ENCODE measurements at places on chromosomes 12 and 14.

GRCh38 chr14:58356268-58356667, 39.5 kb upstream of the TOMM20L start:
- no peak for DNase-seq

DNA sequence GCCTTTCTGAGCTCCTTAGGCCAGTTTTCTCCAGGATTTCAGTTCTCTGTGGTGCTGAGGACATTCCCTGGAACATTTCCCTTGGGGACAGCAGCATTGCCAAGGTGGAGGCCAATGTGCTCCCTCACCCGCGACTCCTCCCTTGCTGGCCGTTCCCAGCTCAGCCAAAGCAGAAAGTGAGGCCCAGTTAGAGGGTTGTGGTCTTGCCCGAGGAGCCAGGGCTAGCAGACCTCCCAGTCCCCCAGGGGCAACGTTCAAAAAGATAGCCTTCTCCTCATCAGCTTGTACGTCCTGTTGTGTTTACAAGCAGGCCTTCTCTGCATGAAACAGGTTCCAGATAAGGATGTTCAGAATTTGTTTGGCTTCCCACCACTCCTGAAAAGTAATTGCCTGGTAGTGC, 78.4 kb downstream of the SSPN start:
- DNase-seq = no peak

DNA sequence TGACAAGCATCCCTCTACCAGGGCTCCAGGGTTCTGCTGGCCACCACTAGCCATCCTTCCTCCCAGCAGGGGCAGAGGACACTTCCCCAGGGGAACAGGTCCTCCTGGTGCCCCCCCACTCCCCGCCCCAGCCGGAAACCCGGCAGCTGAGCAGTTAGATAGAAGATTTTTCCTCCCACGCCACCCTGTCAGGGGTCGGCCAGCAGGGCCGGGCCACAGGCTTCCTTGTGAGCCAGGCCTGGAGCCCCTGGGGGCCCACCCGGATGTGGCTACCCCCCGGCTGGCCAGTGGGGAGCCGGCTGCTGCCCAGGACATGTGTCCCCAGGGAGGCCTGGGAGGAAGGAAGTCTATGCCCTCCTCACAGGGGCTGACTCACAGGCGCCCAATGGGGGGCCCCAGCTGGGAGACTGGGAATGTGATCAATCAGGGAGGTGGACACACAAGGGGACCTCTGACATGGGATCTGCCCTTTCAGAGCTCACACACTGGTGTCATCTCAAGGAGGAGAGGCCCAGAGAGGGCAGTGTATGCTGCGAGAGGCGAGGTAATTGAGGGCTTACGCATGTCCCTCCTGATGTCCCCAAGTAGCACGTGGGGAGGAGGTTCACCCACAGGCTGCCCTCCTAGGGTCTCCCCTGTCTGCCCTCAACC, 4.2 kb downstream of the SH2B3 start:
- peak; percentile 68 for DNase-seq

GRCh38 chr12:2337031-2338010, 284.5 kb downstream of the CACNA1C start:
- DNase-seq = no peak

DNA sequence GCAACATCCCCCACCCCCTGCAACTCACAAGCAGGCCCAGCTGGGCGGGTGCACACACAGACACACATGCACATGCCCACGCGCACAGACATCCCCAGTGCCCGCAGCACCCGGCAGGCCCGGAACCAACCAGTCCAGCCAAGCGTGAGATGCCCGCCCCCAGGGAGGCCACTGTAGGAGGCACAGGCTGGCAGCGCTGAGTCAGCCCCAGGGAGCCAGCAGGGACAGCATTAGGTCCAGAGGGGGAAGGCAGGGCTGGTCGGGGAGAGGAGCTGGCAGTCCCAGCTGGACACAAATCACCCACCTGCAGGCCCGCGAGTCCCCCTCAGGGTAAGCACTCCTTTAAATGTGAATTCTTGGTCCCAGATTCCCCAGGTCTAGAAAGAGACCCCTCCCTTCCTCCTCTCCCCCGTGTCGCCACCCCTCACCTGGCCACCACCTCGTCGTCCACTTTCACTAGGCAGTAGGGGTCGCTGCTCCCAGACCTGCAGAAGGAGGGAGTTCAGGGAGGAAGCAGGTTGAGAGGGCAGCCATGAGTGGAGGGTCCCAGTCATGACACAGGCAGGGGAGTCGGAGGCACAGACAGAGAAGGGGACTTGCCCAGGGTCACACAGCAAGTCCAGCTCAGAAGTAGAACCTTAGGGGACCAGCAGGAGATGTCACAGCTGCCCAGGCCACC, 5.0 kb downstream of the RASAL1 start:
- no peak for DNase-seq

DNA sequence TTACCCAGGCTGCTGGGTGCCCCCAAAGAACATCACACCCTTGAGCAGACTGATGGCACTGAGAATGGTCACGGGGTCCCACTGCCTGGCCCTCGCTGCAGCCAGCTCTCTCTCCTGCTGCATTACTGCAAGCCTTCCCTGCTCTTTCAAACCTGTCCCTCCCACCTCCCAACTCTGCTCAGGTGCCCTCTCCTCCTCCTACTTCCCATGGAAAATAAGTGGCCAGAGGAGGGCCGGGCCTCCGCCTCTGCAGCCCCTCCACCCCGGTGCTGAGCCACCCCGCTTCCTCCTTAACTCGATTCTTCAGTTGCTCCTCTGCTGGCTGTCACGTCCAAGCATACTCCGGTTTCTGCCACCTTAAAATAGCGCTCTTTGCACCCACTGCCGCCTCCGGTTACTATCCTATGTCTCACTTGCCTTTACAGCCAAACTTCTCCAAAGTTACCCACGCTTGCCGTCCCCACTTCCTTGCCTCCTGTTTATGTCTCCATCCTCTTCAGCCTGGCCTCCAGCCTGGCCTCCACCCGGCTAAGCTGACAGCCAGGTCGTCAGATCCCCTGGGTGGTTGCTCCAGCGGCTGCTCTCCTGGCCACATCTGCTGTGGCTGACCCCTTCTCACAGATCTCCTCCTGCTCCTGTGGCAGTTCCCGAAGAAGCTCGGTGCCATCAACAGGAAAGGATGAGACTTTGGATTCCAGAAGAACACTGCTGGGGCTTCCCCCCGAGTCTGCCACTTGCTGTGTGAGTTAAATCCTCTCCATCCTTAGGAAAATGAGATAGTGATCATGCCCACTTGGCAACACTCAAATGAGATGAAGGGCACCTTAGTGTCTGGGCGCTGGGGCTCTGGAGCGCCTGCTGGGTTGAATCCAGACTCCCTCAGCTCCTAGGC, 7.7 kb downstream of the SMIM41 start:
- no peak for DNase-seq

GRCh38 chr12:123064885-123065619, 84.6 kb downstream of the ARL6IP4 start:
- no peak for DNase-seq

DNA sequence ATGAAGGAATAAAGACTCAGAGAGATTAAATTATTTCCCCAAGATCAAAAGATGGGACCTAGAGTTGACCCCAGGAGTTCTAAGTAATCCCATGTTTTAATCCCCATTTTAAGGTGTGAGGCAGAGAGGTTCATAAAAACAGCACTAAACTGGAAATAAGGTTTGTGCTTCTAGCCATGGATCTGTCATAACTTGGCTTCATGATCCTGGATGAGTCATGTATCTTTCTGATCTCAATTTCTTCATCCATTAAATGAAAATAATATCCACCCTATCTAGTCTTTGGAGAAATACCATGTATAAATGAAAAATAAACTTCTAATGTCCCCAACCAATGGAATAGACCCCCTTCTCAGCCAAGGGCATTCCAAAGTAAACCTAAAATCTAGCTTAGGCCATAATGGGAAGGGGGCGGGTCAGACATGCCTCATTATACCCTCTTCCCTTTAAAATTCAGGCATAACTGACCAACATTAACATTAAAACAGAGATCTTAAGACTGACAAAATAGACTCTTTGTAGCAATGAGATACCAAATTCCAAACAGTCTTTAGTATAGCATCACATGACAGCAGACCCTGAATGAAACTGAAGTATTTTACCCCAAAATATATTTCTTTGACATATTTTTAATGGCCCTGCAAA, 47.8 kb downstream of the SLC41A2 start:
- DNase-seq = no peak

DNA sequence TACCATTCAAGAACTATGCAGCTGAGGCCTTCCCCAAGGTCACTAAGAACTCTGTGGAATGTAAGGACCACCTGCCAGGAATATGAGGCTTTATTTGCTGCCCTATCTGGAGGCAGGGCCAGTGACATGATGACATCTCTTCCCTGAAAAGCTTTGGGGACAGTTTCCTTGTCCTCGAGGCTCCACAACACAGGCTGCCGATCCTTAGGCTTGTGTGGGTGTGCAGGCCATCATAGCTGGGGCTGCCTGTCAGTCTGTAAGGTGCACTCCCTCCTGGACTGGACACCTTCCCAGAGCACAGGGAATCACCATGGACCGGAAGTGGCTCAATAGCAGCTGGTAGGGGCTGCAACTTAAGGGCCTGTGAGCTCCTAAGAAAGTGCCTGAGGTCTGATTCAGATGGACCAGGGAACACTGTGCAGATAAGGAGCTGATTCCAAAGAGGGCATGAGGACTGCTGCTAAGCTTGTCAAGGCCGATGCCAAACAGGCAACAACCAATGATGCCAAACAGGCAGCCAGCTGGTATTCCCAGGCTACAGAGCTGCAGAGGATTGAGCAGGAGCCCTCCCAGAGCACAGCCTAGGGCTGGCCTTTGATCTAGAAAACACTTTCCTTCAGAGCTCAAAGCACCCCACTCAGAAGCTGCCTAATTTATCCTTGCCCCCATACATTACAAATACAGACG, 84.3 kb downstream of the CRACR2A start:
- no peak for DNase-seq

- no peak for DNase-seq
These were observed 34.3 kb upstream of the CHFR start for GRCh38 chr12:132921685-132922084.

DNA sequence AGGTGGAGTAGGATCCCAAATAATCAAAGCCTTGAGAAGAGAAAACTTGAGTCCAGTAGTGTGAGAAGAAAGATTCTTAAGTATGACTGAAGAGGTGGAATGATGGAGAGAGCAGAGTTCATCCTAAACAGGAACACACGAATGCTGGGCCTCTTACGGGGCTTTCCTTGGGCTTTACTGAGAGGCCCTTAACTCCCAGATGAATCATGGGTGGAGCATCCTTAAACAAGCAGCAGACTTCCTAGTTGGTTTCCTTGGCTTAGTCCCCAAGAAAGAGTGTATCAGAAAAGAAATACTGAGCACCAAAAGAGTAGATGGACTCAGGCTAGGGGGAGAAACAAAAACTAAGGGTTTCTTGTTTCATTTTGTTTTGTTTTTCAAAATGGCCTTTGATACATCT, 132.5 kb downstream of the GPR135 start:
- no peak for DNase-seq

DNA sequence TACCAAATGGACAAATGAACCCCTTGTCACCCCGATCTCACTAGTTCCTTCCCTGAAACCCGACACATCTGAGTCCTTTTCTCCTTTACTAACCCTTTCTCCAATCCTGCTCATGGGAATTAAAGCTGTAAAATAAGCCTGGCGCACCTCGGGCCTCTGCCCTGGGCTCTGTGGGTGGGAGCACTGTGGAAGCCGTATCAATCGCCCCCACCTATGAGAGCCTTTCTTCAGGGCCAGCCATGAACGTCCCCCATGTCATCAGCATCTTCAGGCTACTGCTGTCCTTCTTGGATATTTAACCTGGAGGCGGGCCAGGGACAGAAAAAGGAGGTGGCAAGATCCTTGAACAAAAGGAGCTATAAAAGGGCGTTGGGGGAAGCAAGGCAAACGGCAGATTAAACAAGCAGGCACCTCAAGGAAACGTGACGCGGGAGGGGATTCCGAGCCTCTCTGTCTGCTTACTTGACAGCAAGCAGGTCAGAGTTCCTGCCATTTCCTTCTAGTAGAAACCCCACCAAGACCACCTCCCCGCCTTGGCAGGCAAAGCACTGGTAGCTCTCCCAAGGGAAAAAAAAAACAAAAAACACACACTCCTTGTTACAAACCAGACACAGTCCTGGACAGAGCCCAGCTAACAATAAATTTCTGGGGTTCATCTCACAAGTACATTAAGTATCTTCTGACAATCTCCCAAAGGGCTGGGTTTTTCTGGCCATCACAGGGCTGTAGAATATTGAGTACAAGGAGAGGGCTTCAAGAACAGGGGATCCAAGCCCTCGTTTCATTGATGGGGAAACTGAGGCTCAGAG, 62.9 kb downstream of the DPF3 start:
- no peak for DNase-seq

DNA sequence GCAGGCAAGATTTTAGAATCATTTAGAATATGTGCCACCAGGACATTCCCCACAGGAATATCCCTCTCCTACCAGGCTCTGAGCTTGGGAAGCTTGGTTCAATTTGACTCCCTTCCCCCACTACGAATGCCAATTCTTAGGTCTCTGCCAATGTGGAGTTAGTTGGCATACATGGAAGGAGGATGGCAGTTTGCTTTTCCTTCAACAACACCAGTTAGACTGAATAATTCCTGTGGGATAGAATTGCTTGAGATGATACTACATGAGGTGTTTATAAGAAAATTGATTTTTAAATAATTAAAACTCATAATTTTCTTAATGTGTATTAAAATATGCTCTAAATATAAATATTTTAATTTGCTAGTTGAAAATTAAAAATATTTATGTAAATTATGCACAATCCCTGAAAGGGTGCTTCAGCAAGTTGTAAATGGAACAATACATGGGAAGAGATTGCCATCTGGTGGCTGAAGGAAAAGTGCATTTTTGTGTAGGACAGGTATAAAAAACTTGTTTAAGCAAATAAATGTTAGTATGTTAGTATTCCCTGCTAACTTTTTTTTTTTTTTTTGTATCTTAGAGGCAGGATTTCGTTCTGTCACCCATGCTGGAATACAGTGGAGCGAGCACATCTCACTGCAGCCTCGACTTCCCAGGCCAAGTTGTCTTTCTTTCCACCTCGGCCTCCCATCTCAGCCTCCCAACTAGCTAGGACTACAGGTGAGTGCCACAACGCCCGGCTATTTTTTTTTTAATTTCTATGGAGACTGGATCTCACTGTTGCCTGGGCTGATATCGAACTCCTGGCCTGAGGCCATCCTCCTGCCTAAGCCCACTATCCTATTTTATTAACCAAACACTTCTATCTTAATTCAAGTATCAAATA, 25.8 kb upstream of the STRAP start:
- DNase-seq = peak; percentile 46

- no peak for DNase-seq
These were observed 180.5 kb upstream of the SFSWAP start for GRCh38 chr12:131530422-131530821.

- DNase-seq = no peak
These were observed 736 bp downstream of the C14orf39 start for GRCh38 chr14:60485057-60485597.

GRCh38 chr14:101109981-101110728, 206.6 kb upstream of the RTL1 start:
- DNase-seq = no peak

- DNase-seq = no peak
These were observed 6.8 kb upstream of the PSMA6 start for GRCh38 chr14:35285168-35286002.

Data from femur (tissue), 1 donor.